NCI-H2081 treated with DMSO at 0.1 percent for 48 hours (cell line): ENCODE measurements at places on chromosomes 7 and 10.

- DNase-seq = no peak
Measured at GRCh38 chr7:56091591-56091990, 1.2 kb downstream of the PHKG1 start.

DNA sequence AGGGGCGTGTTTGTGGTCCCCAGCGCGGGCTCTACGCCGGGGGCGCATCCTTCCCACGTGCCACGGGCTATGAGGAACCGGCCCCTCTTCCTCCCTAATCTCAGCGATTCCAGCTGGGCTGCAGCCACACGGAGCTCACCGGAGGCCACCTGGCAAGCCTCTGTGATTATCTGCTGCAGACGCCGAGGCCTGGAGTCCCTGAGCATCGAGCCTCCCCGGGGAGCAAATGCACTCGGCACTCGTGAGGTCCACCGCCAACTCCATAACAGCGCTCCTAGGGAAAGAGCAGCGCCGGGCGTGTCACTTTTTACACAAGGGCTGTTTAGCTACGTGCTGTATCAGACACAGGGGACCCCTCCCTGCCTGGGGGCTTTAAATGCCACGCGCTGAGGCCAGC, 101.2 kb downstream of the DYNC2I1 start:
- DNase-seq = no peak

GRCh38 chr10:118565301-118566075, 30.0 kb downstream of the PRLHR start:
- DNase-seq = no peak

GRCh38 chr7:17580141-17580540, 281.7 kb downstream of the AHR start:
- no peak for DNase-seq

DNA sequence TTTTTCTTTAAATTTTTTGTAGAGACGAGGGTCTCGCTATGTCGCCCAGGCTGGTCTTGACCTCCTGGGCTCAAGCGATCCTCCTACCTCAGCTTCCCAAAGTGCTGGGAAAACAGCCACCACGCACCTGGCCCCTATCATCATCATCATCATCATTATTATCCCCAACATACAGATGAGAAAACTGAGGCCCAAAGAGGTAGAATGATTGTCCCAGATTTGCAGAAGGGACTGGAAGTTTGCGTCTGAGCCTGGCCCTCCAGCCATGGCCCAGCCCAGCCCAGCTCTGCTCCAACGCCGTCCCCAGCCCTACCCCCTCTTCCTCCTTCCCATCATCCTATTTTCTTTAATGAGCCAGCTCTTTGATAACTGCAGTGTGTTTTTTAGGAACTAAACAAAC, 34.9 kb downstream of the TMEM130 start:
- DNase-seq = no peak

GRCh38 chr7:116142850-116143249, 67.5 kb upstream of the TES start:
- no peak for DNase-seq

GRCh38 chr7:110914263-110914662, 176.7 kb upstream of the LRRN3 start:
- DNase-seq = no peak

GRCh38 chr10:120392245-120392644, 64.8 kb upstream of the PLPP4 start:
- DNase-seq = no peak

GRCh38 chr10:24208661-24209431, at the start of gene KIAA1217:
Gene KIAA1217, plus strand, starts transcription at chr10:24209138. Its CDS starts 56 bp downstream, at chr10:24209194.
- DNase-seq = no peak

GRCh38 chr7:128167042-128167701, 73.9 kb upstream of the LEP start:
- DNase-seq = peak; percentile 28

GRCh38 chr10:132555648-132556575, 18.3 kb downstream of the INPP5A start:
- no peak for DNase-seq

- no peak for DNase-seq
Measured at GRCh38 chr7:143329471-143330170, 13.7 kb downstream of the CLCN1 start.

GRCh38 chr10:93600446-93601145, 439 bp downstream of the RBP4 start:
- no peak for DNase-seq

DNA sequence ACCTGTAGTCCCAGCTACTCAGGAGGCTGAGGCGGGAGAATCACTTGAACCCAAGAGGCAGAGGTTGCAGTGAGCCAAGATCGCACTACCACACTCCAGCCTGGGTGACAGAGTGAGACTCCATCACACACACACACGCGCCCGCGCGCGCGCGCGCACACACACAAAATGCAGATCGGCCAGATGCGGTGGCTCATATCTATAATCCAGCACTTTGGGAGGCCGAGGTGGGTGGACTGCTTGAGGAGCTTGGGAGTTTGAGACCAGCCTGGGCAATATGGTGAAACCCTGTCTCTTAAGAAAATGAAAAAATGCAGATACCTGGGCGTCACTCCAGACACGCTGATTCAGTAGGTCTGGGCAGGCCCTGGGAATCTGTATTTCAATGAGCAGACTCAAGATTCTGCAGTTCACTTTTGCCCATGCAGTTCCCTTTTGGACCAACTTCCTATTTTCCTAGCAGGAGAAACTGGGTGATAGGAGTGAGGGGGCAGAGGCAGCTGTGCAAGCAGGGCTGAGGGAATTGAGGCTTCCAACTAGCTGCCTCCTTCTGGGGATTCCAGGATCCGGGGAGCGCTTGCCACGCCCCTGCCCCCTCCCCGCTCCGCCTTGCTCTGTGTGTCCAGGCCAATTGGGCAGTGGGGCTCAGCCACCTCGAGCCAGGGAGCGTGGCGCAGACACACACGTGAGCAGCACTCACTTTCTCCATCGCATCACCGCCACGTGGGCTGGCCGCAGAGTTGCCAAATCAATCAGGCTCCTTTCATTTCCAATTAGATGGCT, 173.6 kb downstream of the SH3PXD2A start:
- no peak for DNase-seq

- DNase-seq = no peak
Measured at GRCh38 chr10:130111852-130112180, 1.2 kb upstream of the C10orf143 start.

DNA sequence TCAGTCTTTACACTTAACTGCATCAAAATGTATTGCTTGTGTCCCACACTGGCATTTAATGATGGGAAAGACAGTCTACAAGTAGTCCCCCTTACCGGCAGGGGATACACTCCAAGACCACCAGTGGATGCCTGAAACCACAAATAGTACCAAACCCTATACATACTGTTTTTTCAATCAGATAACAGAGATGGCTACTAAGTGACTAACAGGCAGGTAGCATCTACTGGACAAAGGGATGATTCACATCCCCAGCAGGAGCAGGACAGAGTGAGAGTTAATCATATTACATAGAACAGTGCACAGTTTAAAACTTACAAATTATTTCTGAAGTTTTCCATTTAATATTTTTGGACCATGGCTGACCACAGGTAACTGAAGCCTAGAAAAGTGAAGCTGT, 13.2 kb downstream of the TMEM243 start:
- DNase-seq = no peak

DNA sequence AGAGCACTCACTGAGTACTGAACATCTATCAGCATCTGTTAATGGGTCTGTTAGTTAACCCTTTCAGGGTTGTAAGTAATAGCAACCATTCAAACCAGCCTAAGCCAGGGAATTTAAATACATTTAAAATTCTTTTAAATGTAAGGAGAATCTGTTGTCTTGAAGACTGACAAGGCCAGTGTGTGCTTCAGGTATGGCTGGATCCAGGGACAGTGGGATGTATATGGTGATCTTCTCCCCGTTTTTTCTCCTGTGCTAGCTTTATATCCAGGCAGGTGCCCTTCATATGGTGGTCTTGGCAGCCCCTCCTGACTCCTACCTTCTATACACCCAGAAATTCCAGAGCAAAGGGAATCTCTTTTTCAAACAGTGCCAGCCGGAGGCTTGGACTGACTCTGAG, 46.6 kb upstream of the DAGLB start:
- DNase-seq = no peak

- no peak for DNase-seq
Measured at GRCh38 chr10:78868861-78869260, 199.9 kb upstream of the ZMIZ1 start.

- no peak for DNase-seq
Measured at GRCh38 chr7:86089455-86089854, 554.3 kb upstream of the GRM3 start.

DNA sequence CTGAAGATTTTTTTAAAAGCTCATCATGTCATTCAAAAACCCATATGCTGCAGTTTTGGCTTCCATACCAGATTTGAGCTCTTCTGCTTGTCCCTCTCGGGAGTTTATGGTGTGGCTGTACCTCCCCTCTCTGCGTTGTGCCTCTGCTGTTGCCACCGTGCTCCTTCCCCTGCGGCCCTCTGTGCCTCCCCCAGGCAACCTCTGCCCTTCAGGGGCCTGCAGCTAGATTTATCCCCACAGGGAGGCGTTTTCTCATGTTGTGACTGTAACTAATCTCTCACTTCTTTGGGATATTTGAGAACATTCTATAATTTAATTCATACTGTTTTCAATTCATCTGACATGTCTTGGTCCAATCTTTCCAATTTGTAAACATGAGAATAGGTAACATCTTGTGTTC, 52.7 kb downstream of the TASOR2 start:
- DNase-seq = no peak

GRCh38 chr7:129436335-129436923, 2.2 kb downstream of the STRIP2 start:
- no peak for DNase-seq

- DNase-seq = no peak
Measured at GRCh38 chr10:128908099-128908498, 558.9 kb upstream of the MGMT start.

GRCh38 chr10:103562383-103562782, 68.9 kb downstream of the NEURL1 start:
- DNase-seq = no peak

GRCh38 chr10:70093335-70093944, 39.2 kb downstream of the AIFM2 start:
- no peak for DNase-seq

DNA sequence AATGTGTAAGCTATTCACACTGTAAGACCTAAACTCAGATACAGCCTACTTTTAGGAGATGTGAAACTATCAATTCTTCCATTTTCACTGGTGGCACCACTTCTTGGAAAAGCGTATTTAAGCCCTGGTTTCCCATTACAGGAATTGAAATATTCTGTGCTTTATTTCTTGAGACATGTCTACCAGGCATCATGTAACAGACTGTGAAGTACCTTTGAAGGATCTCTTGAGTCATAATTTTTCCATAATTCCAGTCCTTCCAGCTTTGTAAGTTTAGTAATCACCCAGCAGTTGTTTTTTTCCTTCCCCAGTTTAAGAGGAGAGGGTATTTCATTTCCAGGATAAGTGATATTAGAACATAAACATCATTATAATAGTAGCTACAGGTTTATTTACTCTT, 186.0 kb upstream of the PRPS1L1 start:
- DNase-seq = no peak

- DNase-seq = no peak
Measured at GRCh38 chr7:156173346-156173745, 361.1 kb upstream of the SHH start.

- no peak for DNase-seq
Measured at GRCh38 chr7:44650772-44651171, 44.3 kb downstream of the OGDH start.

DNA sequence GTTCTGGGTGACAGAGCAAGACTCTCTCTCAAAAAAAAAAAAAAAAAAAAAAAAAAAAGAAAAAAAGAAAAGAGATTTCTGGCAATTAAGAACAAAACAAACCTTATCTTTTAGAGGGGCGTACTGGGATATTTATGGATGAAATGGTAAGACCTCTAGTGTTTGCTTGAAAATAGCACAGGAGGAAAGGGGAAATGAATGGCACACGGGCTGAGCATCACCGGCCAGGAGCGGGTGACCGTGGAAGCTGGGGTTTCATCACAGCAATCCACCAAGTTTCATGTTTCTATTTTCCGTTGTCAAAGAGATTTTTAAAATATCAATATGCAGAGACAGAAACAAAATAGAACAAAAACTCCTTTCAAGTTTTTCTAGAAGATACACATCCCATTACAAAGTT, 105.6 kb downstream of the SVIL start:
- DNase-seq = no peak

DNA sequence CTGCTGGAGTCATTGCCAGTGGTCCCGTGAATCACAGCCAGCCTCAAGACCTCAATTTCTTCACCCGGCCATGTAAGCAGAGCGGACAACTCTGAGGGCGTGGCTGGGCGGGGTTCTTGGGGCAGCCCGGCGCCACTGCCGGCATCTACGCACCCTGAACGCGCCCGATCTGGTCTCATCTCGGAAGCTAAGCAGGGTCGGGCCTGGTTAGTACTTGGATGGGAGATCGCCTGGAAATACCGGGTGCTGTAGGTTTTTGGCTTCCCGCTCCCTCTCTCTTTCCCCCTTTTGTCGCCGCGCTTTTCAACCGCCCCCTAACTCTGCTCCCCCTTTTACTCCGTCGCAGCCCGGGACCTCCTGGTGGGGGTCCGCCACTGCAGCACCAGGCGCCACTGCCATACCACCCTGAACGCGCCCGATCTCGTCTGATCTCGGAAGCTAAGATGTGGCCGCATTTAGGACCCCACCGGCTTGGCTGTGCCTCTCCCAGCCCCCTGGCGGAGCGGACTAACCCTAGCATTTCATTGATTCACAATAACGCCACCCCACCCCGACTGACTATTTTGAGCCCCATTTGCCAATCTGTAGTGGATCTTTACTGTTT, 25.3 kb downstream of the GARIN1A start:
- DNase-seq = no peak

- no peak for DNase-seq
Measured at GRCh38 chr7:17401791-17402627, 103.6 kb downstream of the AHR start.

GRCh38 chr10:110758128-110758765, 113.5 kb upstream of the PDCD4 start:
- DNase-seq = no peak

DNA sequence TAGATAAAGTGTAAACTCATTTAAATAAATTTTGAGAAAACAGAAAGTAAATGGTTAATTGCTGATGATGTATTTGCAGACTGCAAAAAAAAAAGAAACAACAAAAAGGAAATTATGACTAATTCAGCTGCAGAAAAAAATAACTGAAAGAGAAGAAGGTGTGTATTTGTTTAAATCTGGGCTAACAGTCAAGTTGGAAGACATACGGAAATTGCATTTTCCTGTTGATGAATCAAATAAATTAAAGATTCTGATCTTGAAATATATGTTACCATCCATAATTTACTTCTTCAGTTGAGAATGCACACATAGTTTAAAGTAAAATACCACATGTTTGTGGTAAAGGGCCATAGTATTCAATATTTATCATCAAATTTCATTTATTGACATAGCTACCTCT, 19.3 kb upstream of the ING3 start:
- no peak for DNase-seq

GRCh38 chr7:125127304-125127703, 197.7 kb upstream of the POT1 start:
- no peak for DNase-seq

GRCh38 chr10:48199580-48200377, 74.7 kb downstream of the FRMPD2 start:
- DNase-seq = no peak

GRCh38 chr7:51031791-51032515, 249.3 kb upstream of the GRB10 start:
- DNase-seq = no peak
